Kidney (tissue), 22 donors: ENCODE measurements at places on chromosomes 11 and 22. TPM values are rescaled to one million over a fixed set of nuclear protein-coding genes. Genes with fewer than 3 reads are reported as not detected.

- no peaks in the 10 kb centered on the region for H3K27me3 ChIP-seq
- H3K4me3 ChIP-seq: no peak overlapping the region
- no peak for DNase-seq
- H3K27ac ChIP-seq: no peak overlapping the region
Observed at GRCh38 chr11:13672576-13673210, 4.2 kb downstream of the FAR1 start.

DNA sequence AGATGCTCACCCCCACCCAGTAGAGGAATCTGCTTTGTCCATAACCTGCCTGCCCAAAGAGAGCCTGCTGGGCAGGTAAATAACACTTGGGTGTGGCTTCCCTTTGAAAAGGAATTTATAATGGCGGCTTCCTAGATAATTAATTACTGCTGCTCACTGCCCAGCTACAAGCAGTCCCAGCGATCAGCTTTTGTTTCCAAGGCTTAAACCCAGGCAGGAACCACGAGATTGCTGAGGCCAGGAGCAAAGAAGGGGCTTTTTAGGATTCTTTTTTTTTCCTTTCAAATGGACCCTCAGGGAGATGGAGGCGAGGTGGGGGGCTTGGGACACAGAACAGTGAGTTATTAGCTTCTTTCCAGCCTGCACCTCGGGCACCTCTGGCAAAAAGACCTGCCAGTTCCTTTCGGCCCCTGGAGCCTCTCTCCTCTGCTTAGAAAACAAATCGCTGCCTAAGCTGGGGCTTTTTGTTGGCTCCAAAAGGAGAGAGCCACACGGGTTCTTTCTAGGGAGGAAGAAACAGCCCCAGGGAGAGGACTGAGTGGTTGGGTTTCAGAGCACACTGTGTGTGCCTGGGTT lies 107.2 kb downstream of the TSPAN18 start:
- no peaks in the 10 kb centered on the region for H3K36me3 ChIP-seq
- H3K4me1 ChIP-seq: peaks cover 3% of the 10 kb centered on the region
- peak overlapping the region; percentile 71 for H3K27ac ChIP-seq
- DNase-seq: peak; percentile 57

DNA sequence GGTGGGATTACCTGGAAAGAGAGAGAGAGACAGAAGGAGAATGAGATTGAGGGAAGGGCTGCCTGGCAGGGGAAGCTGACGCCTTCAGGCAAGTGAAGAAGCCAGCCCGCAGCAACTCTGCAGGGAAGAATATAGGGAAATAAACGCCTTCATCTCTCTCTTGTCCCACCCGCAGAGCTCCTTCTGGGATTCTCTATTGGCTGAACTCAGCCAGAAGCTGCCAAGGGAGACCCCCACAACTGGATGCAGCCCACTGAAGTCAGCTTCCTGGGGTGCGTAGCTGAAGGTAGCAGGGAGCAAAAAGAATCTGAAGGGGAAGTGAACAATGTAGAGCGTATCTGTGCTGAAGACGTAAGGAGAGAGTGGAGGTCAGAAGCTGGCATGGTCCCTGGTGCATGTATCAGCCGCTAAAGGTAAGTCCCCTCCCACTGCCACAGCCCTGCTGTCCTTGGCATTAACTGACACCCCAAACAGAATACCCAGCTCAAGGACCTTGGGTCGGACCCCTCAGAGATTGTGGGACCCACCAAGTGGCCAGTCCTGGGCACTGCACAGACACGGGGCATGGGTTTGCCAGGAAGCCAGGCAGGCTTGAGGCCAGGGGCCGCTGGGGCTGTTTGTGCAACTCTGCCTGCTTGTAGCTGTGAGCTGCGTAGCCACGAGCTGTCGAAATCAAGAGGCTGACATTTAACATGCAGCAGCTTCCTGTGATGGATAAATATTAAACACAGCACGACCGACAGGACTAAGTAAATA lies 469.9 kb downstream of the MN1 start:
- H3K27ac ChIP-seq: no peak overlapping the region
- no peaks in the 10 kb centered on the region for H3K27me3 ChIP-seq
- peak; percentile 56 for DNase-seq

DNA sequence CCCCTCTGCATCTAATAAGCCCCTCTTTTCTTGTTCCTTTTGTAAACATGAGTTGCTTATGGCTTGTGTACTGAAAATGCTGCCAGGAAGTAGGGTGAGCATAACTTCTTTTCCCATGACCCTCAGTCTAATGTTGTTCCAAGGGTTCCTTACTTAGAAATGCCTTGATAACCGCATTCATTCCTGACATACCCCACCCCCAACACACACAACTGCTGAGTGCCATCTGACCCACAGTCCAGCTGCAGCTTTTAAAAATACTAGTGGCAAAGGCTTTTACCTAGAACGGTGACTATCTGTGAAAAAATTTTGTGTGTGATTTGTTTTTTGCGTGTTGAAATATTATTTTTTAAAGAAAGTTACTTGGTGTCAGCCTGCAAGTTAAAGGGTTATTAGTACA lies 52.6 kb downstream of the ARHGAP42 start:
- H3K4me3 ChIP-seq: no peak overlapping the region
- DNase-seq: no peak
- peaks cover 13% of the 10 kb centered on the region for H3K4me1 ChIP-seq

GRCh38 chr11:44708009-44708408 lies 18.8 kb upstream of the TSPAN18 start:
- no peaks in the 10 kb centered on the region for H3K27me3 ChIP-seq
- peaks cover 2% of the 10 kb centered on the region for H3K4me1 ChIP-seq
- no peaks in the 10 kb centered on the region for H3K36me3 ChIP-seq
- H3K4me3 ChIP-seq: no peak overlapping the region
- no peak overlapping the region for H3K27ac ChIP-seq

DNA sequence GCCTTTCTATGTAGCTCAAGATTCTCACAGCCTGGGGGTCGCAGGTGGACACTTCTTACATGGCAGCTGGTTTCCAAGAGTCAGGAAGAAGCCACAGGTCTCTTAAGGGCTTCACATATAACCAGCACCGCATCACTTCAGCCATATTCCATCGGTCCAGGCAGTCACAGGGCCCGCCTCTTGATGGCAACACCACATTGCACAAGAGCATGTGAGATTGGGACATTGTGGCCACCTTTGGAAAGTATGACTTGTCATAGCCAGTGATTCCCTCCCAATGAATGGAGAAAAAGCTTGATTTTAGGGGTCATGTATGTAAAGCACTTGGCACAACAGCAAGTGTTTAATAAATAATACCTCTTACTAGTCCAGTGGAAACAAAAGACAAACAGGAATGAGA lies 98.3 kb downstream of the NCAM1 start:
- DNase-seq: no peak
- H3K4me1 ChIP-seq: no peaks in the 10 kb centered on the region
- H3K36me3 ChIP-seq: no peaks in the 10 kb centered on the region
- H3K27ac ChIP-seq: no peak overlapping the region
- H3K4me3 ChIP-seq: no peak overlapping the region

GRCh38 chr11:106697058-106697457 lies 321.2 kb downstream of the GUCY1A2 start:
- H3K27me3 ChIP-seq: no peaks in the 10 kb centered on the region
- no peaks in the 10 kb centered on the region for H3K36me3 ChIP-seq

Gene RBX1
- total RNA-seq: 56.2 TPM

Gene PDE3B
- total RNA-seq: 7.4 TPM

Gene GRIA4
- not detected for total RNA-seq

Gene MYBPC3
- 0.19 TPM for total RNA-seq
